ENCODE measurements at places on chromosomes 1 and 21. TPM values are rescaled to one million over a fixed set of nuclear protein-coding genes. Genes with fewer than 3 reads are reported as not detected.

CLK2 gene
- total RNA-seq, result 41.7 TPM

- peaks cover 11% of the 10 kb centered on the region for H3K4me1 ChIP-seq
- no peak overlapping the region for H3K4me3 ChIP-seq
- H3K27ac ChIP-seq, result no peak overlapping the region
- no peaks in the 10 kb centered on the region for H3K27me3 ChIP-seq
- no peaks in the 10 kb centered on the region for H3K36me3 ChIP-seq
Observed at GRCh38 chr1:205491794-205492193, 12.7 kb upstream of the CDK18 start.

DNA sequence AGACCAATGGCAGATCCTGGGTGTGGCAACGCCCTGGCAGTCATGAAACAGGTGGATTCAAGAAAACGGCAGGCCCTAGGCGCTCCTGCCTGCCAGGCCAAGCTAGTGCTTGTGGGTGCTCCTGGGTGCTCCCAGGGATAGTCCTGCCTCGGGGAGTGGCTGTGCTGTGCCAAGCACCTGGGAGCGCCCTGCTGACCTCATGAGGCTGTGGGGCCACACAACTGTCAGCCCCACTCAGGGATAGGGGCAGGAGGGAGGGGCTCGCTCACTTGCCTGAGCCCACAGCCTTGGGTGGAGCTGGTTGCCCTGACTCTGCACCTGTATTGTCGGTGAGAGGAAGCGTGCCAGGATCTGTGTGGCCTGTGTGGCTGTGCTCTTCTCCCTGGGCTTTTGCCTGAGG lies 9.4 kb downstream of the SNAP47 start:
- no peak overlapping the region for H3K27ac ChIP-seq
- no peak overlapping the region for H3K4me3 ChIP-seq
- H3K36me3 ChIP-seq, result no peaks in the 10 kb centered on the region
- no peaks in the 10 kb centered on the region for H3K4me1 ChIP-seq

DNA sequence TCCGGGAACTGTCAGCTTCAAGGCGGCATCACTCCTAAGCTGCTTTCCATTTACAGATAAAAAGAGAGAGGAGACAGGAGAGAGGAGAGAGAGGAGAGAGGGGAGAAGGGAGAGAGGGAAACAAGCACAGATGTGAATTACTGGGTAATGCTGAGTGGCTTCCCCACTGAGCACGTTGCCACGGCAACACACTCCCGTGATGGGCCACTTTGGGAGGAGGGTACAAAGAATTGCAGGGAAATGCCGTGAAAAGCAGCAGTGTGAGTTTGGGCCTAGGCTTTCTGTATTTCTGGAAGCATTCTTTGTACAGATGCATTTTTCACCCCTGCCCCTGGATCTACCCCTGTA lies 128.0 kb upstream of the IRF2BP2 start:
- no peak overlapping the region for H3K4me3 ChIP-seq
- H3K36me3 ChIP-seq, result no peaks in the 10 kb centered on the region
- H3K4me1 ChIP-seq, result peaks cover 24% of the 10 kb centered on the region
- DNase-seq, result peak; percentile 76

Data from neural progenitor cell (in vitro differentiated cells).